Stimulated activated CD8-positive, alpha-beta memory T cell treated with anti-CD3 and anti-CD28 coated beads, Interleukin-7, amount 100 ng/mL, for 4 hours (primary cell): ENCODE measurements at places on chromosomes 4 and X.

GRCh38 chrX:121000589-121000988 lies 15.0 kb upstream of the CT47A1 start:
- no peak for DNase-seq

DNA sequence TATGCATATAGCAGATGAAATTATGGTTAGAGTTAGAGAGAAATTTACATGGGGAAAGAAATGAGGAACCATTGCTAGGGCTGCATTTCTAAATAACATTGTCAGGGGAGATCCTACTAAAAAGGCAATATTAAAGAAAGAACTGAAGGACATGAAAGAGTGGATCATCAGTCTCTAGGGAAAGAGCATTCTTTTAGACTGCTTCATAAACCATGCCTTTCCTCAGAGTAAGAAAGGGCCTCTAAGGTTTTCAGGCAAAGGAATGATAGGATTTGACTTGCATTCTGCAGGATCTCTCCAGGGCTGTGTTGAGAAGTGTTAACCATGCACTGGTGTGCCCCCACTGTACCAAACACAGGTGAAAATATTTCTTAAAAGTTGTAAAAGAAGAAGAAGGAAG lies 385.4 kb upstream of the MAD2L1 start:
- no peak for DNase-seq

DNA sequence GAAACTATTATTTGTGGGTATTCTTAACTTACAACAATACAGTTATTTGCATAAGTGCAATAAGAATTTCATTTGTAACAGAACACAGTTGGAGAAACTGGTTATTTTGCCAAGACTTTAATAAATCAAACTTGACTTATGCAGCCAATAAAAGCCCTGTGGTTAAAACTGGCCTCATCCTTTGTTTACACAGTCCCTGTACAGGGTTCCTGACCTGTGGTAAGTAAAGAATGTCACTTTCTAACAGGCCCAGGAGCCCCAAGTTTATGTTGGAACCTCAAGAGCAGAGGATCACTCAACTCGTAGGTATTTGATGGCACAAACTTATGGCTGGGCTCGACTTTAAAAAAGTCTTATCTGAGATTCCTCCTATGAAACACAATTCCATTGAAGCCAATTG lies 88.6 kb upstream of the PTCHD1 start:
- no peak for DNase-seq

GRCh38 chr4:87838205-87838604 lies 5.4 kb downstream of the MEPE start:
- DNase-seq, result no peak

GRCh38 chr4:183503497-183504063 lies 1.3 kb upstream of the ING2 start:
- DNase-seq, result no peak

- DNase-seq, result no peak
Observed at GRCh38 chr4:81422595-81422994, 49.1 kb downstream of the RASGEF1B start.

GRCh38 chr4:39020130-39020529 lies 12.1 kb downstream of the TMEM156 start:
- DNase-seq, result no peak

DNA sequence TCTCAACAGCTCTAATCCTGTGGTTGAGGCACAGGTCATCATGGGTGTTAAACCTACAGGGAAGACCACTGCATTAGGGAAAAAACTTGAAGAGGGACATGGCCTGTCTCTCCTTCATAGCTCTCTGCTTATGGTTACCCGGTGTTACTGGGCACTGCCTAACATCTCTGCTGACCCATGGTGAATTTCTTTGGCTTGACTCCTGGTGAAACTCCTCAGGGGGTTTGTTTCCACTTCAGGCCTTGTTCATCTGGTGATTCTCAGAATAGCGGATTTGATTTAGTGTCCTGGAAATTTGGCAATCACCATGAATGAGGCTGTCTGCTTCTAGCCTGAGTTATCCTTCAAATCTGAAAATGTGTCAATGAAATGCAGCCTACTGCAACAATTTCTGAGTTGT lies 114.4 kb downstream of the ZNF518B start:
- DNase-seq, result no peak

DNA sequence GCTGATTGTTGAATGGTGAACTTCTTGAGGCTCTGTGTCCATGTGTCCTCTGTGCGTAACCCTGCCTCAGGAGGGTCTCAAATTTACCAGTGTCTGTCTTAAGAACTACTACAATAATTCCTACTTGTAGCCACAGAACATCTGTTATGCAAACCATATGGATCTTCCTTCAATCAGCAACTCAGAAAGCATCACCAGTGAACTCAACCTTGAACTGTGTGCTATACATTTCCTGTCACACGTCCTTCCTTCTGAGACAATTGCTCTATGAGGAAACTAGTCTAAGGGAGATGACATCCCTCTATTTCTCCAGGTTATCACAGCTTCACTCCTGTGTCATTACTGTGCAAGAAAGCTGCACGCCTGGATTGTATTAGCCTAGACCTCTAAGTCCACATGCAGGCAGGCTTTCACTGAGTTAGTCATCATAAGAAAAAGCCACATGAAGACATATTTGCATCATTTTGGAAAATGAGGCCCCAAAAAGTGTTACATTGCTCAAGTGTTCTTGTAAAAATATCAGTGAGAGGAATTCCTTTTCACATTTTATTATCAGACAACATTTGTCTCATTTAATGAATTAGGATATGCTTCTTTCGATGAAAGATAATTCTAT lies 157.8 kb downstream of the AFF2 start:
- no peak for DNase-seq

- no peak for DNase-seq
Observed at GRCh38 chr4:122584519-122584918, 36.3 kb downstream of the IL21 start.
